NCI-H460 (cell line): ENCODE measurements at places on chromosomes 2 and 18. TPM values are rescaled to one million over a fixed set of nuclear protein-coding genes. Genes with fewer than 3 reads are reported as not detected.

DNA sequence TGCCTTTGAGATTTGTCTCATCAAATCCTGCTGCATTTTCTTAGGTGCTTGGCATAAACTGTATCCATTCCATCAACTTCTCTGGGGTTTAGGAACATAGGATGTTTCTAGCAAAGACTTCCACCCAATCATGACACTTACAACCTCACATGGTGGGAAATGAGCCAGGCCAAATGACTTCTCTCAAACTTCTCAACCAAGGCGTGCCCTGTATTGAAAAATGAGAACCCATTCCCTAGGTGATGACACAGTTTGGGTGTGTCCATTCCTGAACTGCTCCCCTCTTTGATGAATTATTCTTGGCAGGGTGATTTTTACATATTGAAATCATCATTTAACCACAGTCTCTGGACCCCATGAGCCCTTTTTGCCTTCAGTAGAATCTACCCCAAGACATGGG is 161.1 kb downstream of the EN1 start:
- DNase-seq = no peak

GRCh38 chr2:222024932-222025880 is 273.6 kb downstream of the PAX3 start:
- peak; percentile 52 for DNase-seq

- DNase-seq = no peak
Measured at GRCh38 chr2:8202132-8202531, 479.7 kb upstream of the ID2 start.

DNA sequence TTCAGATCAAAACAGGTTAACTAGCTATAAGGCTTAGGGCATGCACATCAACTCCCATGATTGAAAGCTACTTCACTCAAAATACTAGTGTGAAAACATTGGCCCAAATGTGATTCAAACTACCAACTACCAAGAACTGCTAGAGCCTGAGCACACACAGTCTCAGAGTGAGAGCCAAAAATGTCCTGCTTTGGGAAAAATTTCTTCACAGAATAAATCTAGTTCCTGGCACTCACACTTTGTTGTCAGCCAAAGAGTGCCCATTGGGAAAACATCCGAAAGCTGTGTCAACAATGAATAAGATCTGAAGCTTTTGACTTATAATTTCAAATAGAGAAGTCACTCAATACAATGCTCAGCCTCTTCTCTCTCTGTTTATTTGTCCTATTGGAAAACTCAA is 182.7 kb downstream of the LRATD1 start:
- DNase-seq = no peak

DNA sequence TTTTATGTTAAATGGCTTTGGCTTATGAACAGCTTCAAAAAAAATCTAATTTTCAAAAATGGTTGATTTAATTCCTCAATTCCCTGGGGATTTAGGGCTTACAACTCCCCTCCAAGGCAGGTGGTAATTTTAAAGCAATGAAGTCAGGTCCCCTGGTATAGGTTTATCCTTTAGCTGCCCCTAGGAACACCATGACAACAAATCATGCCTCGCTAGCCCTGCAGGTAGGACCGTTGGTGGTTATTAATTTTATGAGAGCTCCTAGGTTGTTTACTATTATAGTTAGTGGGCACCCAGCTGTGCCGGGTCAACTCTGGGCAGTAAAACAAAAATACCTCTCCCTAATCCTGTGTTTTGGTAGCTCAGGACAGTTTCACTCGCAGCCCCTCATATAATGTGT is 26.2 kb upstream of the MBOAT2 start:
- no peak for DNase-seq

DNA sequence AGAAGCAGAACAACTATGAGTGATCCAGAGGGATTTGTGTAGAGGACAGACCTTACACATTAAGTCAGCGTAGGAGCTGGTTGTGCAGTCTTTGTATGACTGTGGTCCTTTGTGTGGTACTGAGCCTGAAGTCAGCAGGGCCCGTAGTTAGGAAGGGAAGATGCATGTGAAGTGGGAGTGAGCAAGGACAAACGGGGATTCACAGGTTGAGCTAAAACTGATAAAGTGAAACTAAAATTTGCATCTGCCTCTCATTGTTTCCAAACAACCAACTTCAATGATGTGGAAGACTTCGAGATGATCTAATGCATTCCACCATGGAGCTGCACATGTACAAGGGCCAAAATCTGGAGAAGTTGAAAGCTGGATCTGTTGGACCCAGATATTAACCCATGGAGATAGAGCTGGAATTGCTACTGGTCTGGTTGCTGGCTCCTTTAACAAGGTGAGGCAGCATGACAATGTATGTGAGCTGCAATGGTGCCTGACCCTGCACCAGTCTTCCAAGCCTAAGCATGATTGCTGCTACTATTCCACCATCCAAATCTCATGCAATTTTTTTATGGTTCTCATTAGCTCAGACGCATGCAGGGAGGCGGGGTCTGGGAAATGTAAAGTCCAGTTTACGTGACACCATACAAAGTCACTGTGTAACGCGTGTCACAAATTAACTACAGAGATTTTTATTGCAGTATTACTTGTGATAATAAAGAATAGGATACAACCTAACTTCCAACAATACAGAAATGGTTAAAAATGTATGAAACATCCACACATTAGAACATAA is 12.1 kb upstream of the CYBRD1 start:
- no peak for DNase-seq

Gene CACNB4
- 0.20 TPM in 1 of 2 replicates, not detected in the other for total RNA-seq

Gene KIAA2012
- not detected in 2 replicates for total RNA-seq

Gene MAB21L4
- total RNA-seq = not detected in 2 replicates

Gene C2orf68
- total RNA-seq = 40.4 and 42.3 TPM in 2 replicates
